Testis (tissue), 5 donors: ENCODE measurements at places on chromosomes 3 and 15. TPM values are rescaled to one million over a fixed set of nuclear protein-coding genes. Genes with fewer than 3 reads are reported as not detected.

The VPS33B gene
- total RNA-seq: 12.6 TPM

DNA sequence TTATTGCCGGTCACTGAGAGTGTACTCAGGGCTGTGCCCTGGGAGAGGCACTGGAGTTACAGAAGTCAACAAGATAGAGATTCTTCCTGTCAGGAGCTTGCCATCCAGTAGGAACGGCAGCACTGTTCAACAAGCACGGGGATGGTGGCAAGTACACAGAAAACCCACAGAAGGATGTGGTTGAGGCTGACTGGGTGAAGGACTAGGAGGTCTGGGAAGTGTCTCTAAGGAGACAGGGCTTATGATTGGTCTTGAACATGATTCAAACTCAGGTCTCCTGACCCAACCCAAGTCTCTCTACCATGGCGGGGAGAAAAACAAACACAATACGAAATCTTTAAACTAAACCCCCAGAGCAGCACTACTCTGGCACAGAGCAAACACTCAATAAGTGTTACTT lies 37.6 kb downstream of the ERICH6 start:
- H3K4me1 ChIP-seq: no peaks in the 10 kb centered on the region
- no peaks in the 10 kb centered on the region for H3K27me3 ChIP-seq
- DNase-seq: no peak
- H3K27ac ChIP-seq: no peak overlapping the region

- no peak overlapping the region for H3K4me3 ChIP-seq
- no peak overlapping the region for H3K27ac ChIP-seq
- no peaks in the 10 kb centered on the region for H3K36me3 ChIP-seq
- DNase-seq: no peak
- no peaks in the 10 kb centered on the region for H3K27me3 ChIP-seq
- no peaks in the 10 kb centered on the region for H3K4me1 ChIP-seq
Observed at GRCh38 chr15:88810446-88810845, 7.2 kb downstream of the ACAN start.

DNA sequence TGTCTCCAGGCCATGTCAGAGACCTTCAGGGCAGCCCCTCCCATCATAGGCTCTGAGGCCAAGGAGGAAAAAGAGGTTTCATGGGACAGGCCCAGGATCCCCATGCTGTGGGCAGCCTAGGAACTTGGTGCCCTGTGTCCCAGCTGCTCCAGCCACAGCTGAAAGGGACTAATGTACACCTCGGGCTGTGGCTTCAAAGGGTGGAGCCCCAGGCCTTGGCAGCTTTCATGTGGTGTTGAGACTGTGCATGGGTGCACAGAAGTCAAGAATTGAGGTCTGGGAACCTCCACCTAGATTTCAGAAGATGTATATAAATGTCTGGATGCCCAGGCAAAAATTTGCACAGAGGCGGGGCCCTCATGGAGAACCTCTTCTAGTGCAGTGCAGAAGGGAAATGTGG lies 6.6 kb upstream of the SSR3 start:
- no peak overlapping the region for H3K27ac ChIP-seq
- H3K4me3 ChIP-seq: no peak overlapping the region
- H3K4me1 ChIP-seq: no peaks in the 10 kb centered on the region
- no peaks in the 10 kb centered on the region for H3K27me3 ChIP-seq
- no peaks in the 10 kb centered on the region for H3K36me3 ChIP-seq

The AHSG gene
- total RNA-seq: 0.81 TPM

DNA sequence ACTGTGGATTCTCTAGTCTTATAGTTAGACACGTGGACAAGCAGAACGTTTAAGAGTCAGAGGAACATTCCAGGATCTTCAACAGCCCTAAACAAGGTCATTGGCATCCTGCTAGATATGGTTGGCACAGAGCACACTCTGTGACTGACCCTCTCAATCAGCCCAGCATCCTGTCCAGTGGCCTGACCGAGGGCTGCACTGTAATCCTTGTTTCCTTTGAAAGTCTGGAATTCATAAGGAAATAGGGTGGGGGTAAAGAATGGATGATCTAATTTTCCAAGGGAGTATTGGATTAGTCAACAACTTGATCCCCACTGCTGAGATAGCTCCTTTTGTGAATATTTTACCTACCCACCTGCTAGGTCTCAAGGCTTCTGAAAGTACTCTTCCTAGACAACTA lies 94.5 kb upstream of the DLG1 start:
- H3K27me3 ChIP-seq: no peaks in the 10 kb centered on the region
- H3K36me3 ChIP-seq: no peaks in the 10 kb centered on the region
- H3K4me1 ChIP-seq: peaks cover 13% of the 10 kb centered on the region
- H3K4me3 ChIP-seq: no peak overlapping the region
- no peak overlapping the region for H3K27ac ChIP-seq

The BCL2A1 gene
- total RNA-seq: not detected

DNA sequence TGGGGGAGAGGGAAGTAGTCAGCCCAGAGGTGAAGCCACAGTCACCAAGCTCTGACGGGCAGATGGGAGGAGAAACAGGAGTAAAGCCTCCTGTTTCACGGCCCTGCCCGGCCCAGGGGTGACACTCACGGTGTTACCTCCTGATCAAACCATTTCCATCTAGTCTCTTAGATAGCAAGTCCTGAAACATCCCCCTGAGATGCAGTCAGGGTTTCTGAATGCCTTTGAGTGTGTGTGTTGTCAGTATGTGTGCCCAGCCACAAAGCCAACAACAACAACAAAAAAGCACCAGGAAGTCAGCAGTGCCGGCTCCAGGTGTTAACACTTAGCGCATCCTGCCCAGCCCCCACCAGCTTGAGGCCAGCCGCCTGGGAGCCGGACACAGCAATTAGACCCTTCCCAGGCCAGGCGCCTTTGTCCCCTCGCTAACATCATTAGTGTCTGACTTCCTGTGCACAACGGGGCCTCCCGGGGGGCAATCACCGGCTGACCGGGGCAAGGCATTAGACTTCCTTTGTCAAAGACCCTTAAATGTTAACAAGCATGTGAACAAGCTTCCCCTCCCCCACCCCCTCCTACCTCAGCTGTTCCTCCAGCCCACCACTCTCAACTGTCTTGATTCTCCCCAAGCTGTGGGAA lies 34.5 kb downstream of the IL17RD start:
- H3K36me3 ChIP-seq: no peaks in the 10 kb centered on the region
- DNase-seq: peak; percentile 55
- H3K4me1 ChIP-seq: peaks cover 15% of the 10 kb centered on the region

The HCN4 gene
- total RNA-seq: 12.6 TPM

The DET1 gene
- 10.3 TPM for total RNA-seq

- H3K36me3 ChIP-seq: no peaks in the 10 kb centered on the region
- peak; percentile 14 for DNase-seq
- H3K4me3 ChIP-seq: peak within 1 kb of the TSS; percentile 13
Observed at GRCh38 chr3:112640930-112641801, at the start of gene CCDC80. Gene CCDC80 (minus strand): TSS chr3:112641143. CDS start chr3:112639905, 1,238 bp downstream.

DNA sequence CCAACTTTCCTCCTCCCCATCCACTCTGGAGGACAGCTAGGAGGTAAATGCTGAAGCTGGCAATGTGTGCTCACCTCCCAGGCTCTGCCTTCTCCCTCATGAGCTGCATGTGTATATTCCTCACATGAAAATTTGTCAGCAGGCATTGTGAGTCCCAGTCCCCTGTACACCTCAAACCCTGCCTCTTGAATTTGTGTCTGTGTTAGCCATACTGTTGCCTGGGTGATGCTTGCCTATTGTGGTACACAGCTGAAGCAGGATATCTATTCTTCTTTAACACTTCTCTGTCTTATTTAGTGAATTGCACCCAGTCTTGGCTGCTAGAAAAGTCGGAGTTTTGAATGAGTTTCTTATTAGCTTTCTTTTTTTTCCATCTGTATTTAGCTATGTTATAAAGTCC lies 586.0 kb upstream of the TGFBR2 start:
- H3K27me3 ChIP-seq: no peaks in the 10 kb centered on the region
- H3K27ac ChIP-seq: no peak overlapping the region
- no peak overlapping the region for H3K4me3 ChIP-seq
- H3K4me1 ChIP-seq: no peaks in the 10 kb centered on the region

The EPHA6 gene
- total RNA-seq: 21.2 TPM

GRCh38 chr3:157469561-157470294 lies 33.1 kb downstream of the PTX3 start:
- H3K4me1 ChIP-seq: no peaks in the 10 kb centered on the region
- H3K27me3 ChIP-seq: no peaks in the 10 kb centered on the region
- DNase-seq: no peak
- H3K36me3 ChIP-seq: no peaks in the 10 kb centered on the region
- H3K27ac ChIP-seq: no peak overlapping the region
- H3K4me3 ChIP-seq: no peak overlapping the region

GRCh38 chr3:150277444-150277843 lies 130.7 kb upstream of the TSC22D2 start:
- H3K4me1 ChIP-seq: no peaks in the 10 kb centered on the region
- no peak overlapping the region for H3K27ac ChIP-seq
- H3K4me3 ChIP-seq: no peak overlapping the region
- no peaks in the 10 kb centered on the region for H3K27me3 ChIP-seq
- no peaks in the 10 kb centered on the region for H3K36me3 ChIP-seq

The GPR149 gene
- total RNA-seq: 0.37 TPM

The TRPM1 gene
- total RNA-seq: 4.4 TPM

GRCh38 chr15:37872661-37873060 lies 61.8 kb upstream of the TMCO5A start:
- no peaks in the 10 kb centered on the region for H3K27me3 ChIP-seq
- H3K27ac ChIP-seq: no peak overlapping the region
- no peak overlapping the region for H3K4me3 ChIP-seq
- DNase-seq: no peak
- H3K36me3 ChIP-seq: no peaks in the 10 kb centered on the region

DNA sequence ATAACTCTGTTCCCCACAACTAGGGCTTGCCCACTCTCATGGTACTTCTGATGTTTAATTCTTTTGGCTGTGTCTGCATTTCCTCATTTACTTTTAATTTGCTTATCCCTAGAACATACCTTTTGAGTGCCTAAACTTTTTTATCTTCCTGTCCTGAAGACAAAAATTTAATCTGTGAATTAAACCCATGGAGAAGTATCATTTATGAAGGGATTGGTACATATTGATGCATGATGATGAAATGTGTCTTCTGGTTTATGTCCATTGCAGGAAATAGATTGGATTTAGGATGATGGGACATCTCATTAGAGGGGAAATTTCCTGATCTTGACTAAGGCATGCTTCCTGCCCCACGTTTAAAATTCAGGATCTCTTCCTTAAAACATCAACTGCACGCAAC lies 109.5 kb downstream of the PGPEP1L start:
- H3K27me3 ChIP-seq: no peaks in the 10 kb centered on the region
- H3K4me3 ChIP-seq: no peak overlapping the region
- H3K4me1 ChIP-seq: peaks cover 14% of the 10 kb centered on the region
- no peak for DNase-seq
- H3K36me3 ChIP-seq: no peaks in the 10 kb centered on the region

The GOLGA6A gene
- 42.4 TPM for total RNA-seq

DNA sequence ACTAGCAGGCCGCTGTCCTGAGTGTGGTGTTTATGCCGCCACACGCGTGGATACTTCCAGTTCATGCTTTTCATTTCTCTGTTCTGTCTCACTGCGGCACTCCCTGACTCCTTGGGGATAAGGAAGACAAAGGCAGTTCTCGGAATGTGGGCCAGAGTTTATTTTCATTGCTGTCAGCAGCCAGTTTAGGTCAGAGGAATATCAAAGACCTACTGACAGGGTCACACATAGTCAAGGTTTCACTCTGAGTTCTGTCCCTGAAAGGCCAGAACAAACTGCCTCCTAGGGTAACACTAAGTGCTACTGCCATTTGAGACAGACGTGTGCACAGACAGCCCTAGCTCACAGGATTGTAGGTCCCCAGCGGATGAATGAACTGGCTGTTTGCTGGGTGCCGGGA lies 27.3 kb upstream of the SPTBN5 start:
- peak; percentile 31 for DNase-seq
- no peaks in the 10 kb centered on the region for H3K36me3 ChIP-seq
- H3K4me1 ChIP-seq: peaks cover 44% of the 10 kb centered on the region
- no peaks in the 10 kb centered on the region for H3K27me3 ChIP-seq
- peak overlapping the region; percentile 22 for H3K27ac ChIP-seq
- H3K4me3 ChIP-seq: no peak overlapping the region

GRCh38 chr3:187621881-187622280 lies 48.3 kb downstream of the SST start:
- H3K27ac ChIP-seq: no peak overlapping the region
- DNase-seq: no peak
- H3K4me3 ChIP-seq: no peak overlapping the region
- H3K4me1 ChIP-seq: no peaks in the 10 kb centered on the region

DNA sequence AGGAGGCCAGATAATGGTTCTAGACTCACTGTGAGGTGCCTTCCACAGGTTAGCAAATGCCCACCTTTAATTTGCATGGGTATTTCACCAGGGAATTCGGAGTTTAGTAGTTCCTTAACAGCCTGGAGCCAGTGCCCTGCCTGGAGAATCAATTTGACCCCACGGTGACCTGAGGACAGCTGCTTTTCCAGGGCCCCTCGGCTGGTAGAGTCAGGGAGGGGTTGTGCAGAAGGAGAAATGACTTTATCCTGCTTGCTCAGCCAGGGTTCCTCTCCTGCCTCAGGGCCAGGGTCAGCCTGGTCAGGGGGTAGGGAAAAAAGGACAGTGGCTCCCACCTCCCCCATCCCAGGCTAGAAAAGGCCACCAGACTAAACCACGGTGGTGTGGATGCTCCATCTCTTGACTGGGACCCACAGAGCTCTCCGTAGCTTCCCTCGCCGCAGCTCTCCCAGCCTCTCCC lies 12.0 kb downstream of the DLL4 start:
- H3K36me3 ChIP-seq: no peaks in the 10 kb centered on the region
- no peak overlapping the region for H3K27ac ChIP-seq
- H3K4me1 ChIP-seq: peaks cover 10% of the 10 kb centered on the region
- DNase-seq: no peak
- H3K4me3 ChIP-seq: peak overlapping the region; percentile 58
- H3K27me3 ChIP-seq: no peaks in the 10 kb centered on the region

The LDHAL6B gene
- total RNA-seq: 22.6 TPM

The GP9 gene
- total RNA-seq: 1.4 TPM

DNA sequence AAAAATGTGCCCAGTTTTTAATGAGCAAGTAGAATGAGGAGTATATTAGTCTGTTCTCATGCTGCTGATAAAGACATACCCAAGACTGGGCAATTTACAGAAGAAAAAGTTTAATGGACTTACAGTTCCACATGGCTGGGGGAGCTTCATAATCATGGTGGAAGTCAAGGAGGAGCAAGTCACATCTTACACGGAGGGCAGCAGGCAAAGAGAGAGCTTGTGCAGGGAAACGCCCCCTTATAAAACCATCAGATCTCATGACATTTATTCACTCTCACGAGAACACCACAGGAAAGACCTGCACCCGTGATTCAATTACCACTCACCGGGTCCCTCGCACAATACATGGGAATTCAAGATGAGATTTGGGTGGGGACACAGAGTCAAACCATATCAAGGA lies 111.7 kb upstream of the CNTN6 start:
- H3K27ac ChIP-seq: no peak overlapping the region
- DNase-seq: no peak
- H3K27me3 ChIP-seq: no peaks in the 10 kb centered on the region
- no peaks in the 10 kb centered on the region for H3K4me1 ChIP-seq
